Stimulated activated CD8-positive, alpha-beta memory T cell treated with anti-CD3 and anti-CD28 coated beads, Interleukin-4, amount 100 ng/mL, for 4 hours (primary cell): ENCODE measurements at places on chromosomes 4 and X.

DNA sequence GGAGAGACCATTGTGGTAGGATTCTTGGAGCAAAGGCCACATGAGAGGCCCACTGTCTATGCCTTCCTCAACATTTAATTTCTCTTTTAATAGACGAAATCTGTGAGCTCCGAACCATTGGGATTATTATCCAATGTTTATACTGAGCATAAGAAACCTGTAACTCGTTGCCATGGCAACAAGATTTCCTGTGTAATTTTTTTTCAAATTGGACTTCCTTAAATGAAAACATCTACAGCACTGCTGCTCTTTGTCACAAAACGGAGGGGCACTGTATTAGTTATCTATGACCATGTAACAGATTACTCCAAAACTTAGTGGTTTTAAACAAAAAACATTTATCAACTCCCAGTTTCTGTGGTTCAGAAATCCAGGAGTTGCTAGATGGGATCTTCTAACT lies 38.7 kb downstream of the PPP1R2C start:
- no peak for DNase-seq

- no peak for DNase-seq
Observed at GRCh38 chrX:137926090-137926489, 360.2 kb downstream of the ZIC3 start.

- no peak for DNase-seq
Observed at GRCh38 chr4:89491761-89492160, 184.2 kb upstream of the GPRIN3 start.

- DNase-seq = no peak
Observed at GRCh38 chr4:151727365-151727764, 33.4 kb downstream of the GATB start.

DNA sequence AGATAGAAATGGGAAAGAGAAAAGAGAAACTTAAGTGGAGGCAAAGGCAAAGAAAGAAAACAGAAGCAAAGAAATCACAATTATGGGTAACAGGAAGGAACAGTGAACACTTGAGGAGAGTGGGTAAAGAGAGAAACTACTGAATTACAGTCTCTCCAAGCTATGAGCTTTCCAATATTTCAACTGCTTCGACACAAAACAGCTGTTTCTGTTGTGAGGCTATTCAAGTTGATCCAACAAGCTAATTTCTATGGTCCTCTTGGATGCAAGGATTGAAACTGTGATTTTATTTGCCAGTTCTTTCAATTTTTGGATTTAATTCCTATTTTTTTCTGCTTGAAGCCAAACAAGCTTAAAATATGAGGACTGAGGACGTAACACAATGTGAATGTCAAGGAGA lies 80.5 kb upstream of the ADGRA3 start:
- DNase-seq = no peak

GRCh38 chr4:89070041-89070440 lies 13.1 kb upstream of the FAM13A start:
- DNase-seq = no peak

DNA sequence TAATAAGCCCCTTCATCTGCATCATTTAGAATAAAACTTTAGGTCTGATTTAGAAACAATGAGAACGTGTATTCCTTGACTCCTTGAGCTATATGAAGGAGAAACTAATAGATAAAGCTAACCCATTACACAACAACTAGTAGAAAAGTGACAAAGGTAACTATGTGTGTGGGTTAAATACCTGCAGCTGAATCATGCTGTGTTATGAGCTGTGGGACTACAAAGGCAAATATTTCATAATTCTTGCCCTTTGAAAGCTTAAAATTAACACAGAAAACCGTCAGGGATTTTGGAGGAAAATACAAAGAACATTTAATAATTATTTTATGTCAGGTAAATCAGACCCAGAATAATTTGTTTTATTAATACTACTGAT lies 898 bp upstream of the NDP start:
- no peak for DNase-seq

DNA sequence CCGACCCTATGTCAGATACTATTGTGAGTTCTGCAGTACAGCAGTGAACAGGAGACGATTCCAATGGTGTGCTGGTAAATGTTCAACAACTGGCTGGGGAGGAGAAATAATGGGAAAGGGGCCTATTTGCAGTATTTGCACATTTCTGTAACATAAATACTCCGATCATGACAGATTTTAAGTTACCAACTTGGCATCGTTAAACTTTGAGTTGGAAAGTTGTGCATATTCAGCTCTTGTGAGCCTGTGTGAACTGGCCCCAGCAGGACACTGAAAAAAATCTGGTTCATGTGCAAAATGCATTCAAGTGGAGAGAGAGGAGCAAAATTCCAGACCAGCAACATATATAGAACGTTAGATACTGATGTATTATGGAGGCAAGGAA lies 175.0 kb downstream of the MAPK10 start:
- no peak for DNase-seq

- no peak for DNase-seq
Observed at GRCh38 chr4:184344435-184344834, 126.8 kb upstream of the ENPP6 start.

DNA sequence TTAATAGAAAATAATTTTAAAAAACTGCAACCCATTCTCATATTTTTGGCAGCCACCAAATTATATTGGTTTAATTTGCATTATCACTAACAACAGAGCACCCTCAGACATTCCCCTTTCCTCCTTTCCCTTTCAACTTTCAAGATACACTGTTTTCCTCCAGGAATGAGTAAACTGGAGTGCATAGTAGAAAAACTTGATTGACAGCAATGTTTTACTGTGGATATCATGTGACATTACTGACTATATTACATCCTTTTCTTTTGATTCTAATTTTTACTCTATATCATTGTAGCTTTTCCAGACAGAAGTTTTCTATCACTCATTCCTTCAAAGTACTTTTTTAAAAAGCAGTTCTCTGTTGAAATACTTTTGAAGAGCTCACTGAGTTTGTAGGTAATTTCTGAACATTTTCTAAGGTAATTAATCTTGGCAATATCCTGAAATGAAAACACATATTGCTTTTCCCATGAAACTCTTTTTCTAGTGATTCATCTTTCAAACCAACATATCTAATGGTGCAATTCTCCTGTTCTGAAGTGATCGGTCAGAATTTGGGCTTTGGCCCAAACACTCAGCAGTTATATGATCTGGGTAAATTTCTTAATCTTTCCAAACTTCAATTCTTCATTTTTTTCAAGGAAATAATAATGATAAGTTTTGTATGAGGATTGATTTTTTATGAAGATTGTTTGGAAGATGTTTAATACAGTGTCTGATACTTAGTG lies 920.4 kb upstream of the EPHA5 start:
- DNase-seq = no peak

DNA sequence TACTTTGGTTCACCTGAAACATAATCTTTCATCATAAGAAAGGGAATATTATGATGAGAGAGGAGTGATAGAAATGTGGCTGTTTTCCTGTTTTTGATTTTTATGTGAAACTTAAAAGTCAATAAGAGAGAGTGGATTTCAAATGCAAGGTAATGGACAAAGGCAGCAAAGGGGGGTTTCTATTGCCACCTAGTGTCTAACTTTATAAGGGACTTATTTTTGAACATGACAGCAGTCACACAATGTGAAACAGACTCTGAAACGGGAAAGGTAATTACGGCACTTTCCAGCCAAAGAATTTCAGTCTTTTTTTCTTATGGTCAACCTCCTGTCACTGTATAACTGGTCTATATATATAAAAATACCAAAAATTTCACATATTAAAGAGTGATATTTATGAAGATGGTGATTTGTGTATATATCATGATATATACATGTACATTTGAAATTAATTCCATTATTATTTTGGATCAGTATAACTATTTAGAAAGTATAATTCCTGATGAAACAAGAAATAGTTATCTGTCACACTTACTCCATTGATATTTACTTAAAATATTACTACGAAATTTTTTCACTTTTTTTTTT lies 127.1 kb downstream of the FBXO8 start:
- DNase-seq = no peak

- DNase-seq = no peak
Observed at GRCh38 chr4:73952352-73952751, 29.5 kb downstream of the PF4 start.

GRCh38 chrX:97763391-97763790 lies 879.7 kb downstream of the RPA4 start:
- DNase-seq = no peak

GRCh38 chrX:13128104-13128503 lies 83.7 kb upstream of the FAM9C start:
- no peak for DNase-seq

DNA sequence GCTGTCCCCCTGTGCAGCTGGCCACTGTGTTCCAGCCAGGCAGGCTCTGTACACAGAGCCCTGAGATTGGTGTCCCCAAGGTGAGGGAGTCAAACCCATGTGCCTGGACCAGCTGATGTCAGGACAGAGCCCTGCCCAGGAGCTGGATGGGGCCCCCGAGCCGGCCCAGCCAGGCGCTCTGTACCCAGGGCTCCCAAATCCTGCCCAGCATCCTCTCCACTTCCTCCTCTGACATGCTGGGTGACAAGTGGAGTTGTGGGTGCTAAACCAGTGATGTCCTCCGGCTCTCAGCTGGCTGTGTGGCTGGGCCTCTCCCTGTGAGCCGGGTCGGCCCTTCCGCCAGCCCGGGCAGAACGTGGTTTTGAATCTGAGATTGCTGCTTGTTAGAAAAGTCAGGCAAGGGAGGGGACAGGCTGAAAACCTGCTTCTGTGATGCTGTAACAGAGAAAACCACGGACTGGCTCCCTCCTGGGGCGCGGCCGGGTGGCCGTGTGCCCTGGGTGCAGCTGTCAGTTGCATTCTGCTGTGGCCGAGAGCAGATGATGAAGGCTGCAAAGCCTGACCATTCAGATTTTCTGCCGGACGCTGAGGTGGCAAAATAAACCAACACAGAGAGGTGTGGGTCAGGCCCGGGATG lies 7.9 kb upstream of the CPLX1 start:
- no peak for DNase-seq

DNA sequence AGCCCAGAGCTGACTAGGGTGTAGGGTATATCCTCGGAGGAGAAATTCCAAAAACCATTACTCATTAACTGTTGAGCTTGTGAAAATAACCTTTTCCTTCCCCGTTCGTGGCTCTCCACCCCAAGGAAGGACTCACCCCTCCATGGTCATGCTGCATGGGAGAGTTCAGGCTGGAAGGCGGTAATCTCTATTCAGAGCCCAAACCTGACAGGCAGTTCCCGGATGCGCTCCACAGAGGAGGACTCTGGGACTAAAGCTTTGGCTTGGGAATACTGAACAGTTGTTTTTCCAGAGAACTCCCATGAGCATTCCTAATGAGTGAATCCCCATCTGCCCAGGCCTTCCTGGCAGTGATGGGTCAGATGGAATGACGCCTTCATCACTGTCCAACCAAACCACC lies 125.4 kb downstream of the BCOR start:
- DNase-seq = no peak

DNA sequence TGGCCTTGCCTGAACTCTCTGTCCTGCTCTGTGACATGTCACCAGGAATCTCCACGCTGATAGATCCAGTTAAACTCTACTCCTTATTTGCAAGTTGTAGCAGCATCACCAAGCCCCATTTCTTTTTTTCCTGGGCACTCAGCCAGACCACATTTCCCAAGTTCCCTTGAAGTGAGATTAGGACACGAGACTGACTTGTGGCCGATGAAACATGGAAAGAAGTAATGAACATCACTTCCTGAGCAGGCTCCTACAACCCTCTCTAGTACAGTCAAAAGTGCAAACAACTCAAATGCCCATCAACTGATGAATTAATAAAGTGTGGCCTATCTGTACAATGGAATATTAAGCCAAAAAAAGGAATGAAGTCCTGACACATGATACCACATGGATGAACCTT lies 74.6 kb downstream of the MAP3K15 start:
- DNase-seq = no peak

DNA sequence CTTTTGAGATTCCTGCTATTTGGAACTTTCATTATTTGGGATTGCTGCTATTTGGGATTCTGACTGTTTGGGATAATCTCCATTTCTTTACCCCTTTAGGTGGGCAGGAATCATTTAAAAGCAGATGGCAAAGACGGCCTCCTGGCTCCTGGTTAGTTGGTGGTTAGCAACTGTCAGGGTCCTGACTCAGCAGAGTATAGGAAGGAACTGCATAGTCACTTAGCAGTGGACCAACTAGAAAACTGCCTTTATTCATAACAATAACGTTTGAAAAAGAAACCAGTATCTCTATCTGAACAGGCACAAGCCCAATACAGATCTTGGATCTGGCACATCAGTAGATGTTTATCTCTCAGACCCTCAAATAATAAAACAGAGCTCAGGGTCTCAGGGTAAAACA lies 469.7 kb upstream of the FGF16 start:
- no peak for DNase-seq

DNA sequence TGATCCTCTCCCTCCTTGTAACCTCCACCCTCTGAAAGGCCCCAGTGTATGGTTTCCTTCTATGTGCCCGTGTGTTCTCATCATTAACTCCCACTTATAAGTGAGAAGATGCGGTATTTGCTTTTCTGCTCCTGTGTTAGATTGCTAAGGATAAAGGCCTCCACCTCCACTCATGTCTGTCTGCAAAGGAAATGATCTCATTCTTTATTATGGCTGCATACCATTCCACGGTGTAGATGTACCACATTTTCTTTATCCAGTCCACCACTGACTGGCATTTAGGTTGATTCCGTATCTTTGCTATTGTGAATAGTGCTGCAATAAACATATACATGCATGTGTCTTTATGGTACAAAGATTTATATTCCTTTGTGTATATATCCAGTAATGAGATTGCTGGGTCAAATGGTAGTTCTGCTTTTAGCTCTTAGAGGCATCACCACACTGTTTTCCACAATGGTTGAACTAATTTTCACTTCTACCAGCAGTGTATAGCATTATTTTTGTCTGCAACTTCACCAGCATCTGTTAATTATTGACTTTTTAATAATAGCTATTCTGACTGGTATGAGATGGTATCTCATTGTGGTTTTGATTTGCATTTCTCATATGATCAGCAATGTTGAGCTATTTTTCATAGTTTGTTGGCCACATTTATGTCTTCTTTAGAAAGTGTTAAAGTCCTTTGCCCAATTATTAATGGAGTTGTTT lies 1030.9 kb downstream of the FSTL5 start:
- DNase-seq = no peak

GRCh38 chrX:152942077-152942442 lies 44.2 kb downstream of the ZNF185 start:
- no peak for DNase-seq

DNA sequence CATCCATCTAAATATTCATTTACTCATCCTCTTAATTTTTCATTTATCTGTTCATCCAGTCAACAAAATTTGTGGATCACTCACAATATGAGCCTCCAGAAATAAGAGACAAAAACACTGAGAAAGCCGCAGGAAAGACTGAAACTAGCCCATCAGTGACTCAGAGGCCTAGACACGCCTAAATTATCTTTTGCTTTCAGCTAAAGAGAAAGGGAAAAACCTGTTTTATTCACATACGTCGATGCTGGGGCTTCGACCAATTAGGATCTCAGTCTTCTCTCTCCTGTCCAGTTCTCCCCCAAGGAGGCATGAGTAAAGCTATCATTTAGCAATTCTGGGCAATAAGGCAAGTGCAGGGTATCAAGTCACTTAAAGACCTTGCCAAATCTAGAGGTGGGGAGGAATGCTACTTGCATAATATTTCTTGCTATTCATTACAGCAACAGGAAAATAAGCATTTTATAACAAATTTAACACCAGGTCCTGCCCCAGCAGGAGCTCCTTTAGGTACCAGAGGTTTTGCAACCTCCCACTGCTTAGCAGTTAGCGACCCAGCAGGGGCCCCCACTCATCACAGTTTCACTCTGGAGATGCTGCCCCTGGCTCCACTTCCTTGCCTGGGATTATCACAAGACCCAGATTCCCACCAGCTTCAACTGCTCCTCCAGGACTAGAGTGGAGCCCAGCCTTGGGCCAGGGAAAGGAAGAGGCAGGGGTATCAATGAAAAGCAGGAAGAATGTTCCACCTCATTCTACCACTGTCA lies 30.1 kb upstream of the TMEM154 start:
- no peak for DNase-seq
